ENCODE measurements at places on chromosomes 13 and 19.

DNA sequence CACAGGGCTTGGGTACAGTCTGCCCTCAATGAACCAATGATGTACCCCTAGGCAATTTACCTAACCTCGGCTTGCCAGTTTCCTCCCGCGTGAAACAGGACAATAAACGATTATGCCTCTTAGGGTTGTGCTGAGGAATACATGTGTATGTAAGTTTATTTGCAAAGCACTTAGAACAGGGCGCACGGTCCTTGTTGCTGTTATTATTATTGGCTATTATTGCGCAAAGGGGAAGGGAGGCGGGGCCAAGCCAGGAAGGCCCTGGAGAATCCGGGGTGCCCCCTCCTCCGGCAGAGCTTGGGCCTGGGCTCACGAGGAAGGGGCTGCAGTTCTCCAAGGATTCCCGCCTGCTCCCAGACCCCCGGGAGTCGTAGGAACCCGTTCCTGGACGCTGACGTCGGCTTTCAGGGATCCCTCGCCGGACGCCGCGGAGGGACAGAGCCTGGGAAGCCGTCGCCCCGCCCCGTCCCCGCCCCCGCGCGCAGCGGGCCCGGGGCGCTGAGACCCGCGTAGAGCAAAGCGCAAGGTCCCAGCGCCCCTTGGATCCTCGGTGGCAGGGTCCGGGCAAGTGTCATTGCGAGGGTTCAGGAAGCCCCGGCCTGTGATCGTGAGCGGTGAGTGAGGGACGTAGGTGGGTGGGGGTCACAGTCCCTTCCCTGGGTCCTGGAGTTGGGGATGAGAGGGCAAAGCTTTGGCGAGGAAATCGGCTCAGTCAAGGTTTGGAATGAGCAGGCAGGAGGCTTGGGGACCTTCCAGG lies at the start of gene TMEM91:
Gene TMEM91, plus strand, starts transcription at position 293 of the 757 bp plus-strand sequence. CDS start 1,777 bp downstream, outside the sequence.
- DNase-seq, result peak; percentile 67

- DNase-seq, result no peak
Observed at GRCh38 chr19:42188665-42189064, 28.8 kb downstream of the DEDD2 start.

- no peak for DNase-seq
Observed at GRCh38 chr19:46447824-46448223, 19.1 kb upstream of the PNMA8C start.

- no peak for DNase-seq
Observed at GRCh38 chr19:1383017-1383311, 743 bp upstream of the NDUFS7 start.
